Activated CD4-positive, alpha-beta T cell treated with anti-CD3 and anti-CD28 coated beads, Interleukin-10, Interleukin-2, amounts not matched to agents 100 ng/mL and 50 ng/mL, durations not matched to agents 16 hours and 8 hours (primary cell): ENCODE measurements at places on chromosomes 7 and 10.

GRCh38 chr10:780536-781524, 91.4 kb upstream of the DIP2C start:
- DNase-seq, result no peak

- no peak for DNase-seq
Measured at GRCh38 chr10:100014071-100014762, 4.5 kb upstream of the DNMBP start.

- DNase-seq, result no peak
Measured at GRCh38 chr10:124629415-124629814, 114.8 kb downstream of the FAM53B start.

GRCh38 chr7:77353407-77353721, 62.8 kb downstream of the GSAP start:
- DNase-seq, result no peak

DNA sequence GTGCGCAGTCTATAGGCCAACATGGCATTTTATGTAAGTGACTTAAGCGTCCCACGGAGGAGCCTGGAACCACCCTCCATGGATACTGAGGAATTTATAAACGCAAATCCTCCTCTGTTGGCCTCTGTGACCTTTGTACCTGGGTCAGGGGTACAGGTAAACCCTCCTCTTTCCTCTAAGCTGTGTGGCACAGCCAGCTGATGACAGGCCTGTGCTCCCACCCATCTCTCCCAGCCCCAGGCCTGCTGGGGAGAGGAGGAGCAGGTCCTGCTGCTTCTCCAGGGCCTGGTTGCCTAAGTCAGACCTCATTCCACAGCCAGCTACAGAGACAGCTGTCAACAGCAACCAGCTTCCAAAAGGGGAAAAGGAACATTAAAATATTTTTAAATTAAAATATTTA, 5.0 kb downstream of the AVPI1 start:
- DNase-seq, result no peak

- DNase-seq, result no peak
Measured at GRCh38 chr7:113657603-113658002, 261.2 kb downstream of the PPP1R3A start.
